GM13977 (cell line): ENCODE measurements at places on chromosomes 6 and 20.

- DNase-seq = peak; percentile 72
Observed at GRCh38 chr6:42452171-42453030, 675 bp upstream of the TRERF1 start.

DNA sequence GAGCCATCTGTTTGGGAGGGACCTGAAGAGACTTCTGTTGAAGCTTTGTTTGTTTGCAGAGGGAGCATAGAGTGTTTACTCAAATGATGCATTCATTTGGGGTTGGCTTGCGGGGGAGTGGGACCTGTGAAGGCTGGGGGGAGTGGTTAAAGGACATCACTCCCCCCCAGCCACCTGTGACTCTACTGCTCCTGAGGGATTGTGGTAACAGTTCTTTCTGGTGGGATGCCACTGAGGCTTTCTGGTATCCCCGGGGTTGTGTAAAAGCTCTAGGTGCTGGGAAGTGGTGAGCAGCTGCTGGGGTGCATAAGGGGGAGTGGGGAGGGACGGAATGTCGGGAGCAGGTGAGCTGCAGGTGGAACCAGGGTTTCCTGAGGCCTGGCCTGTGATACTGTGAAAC is 239.2 kb upstream of the QKI start:
- DNase-seq = no peak

DNA sequence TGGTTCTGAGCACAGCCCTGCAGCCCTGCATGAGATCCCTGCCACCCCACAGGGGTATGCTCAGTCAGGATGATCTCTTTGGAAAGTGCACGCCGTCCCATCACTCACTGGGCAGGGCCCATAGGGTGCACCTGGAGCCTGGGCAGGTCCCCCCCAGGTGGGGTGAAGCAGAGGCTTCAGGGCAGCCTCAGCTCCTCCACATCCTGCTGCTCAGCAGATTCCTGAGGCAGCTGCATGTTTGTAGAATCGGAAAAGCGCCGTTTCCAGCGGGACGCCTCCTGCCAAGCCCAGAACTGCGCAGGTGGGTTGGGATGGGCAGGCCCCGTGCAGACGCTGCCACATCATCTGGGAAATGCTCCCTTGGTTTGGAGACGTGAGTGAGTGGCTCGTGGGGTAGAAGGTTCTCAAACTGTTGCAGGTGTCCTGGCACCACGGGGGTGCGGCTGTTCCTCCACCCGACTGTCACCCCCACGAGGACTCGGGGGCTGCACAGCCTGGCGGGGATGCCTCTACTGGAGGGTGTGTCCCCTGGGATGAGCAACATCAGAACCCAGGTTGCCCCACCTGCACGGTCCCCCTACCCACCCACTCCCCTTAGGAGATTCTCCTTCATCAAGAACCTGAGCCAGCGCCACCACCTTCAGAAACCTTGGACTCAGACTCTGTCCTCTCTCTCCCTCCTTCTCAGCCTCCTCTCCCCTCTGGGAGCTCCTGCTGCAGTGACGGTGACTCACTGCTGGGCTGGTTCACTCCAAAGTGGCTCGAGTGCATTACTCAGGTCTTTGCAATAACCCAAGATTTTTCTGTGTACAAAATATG is 334.1 kb downstream of the TAF4 start:
- DNase-seq = no peak

DNA sequence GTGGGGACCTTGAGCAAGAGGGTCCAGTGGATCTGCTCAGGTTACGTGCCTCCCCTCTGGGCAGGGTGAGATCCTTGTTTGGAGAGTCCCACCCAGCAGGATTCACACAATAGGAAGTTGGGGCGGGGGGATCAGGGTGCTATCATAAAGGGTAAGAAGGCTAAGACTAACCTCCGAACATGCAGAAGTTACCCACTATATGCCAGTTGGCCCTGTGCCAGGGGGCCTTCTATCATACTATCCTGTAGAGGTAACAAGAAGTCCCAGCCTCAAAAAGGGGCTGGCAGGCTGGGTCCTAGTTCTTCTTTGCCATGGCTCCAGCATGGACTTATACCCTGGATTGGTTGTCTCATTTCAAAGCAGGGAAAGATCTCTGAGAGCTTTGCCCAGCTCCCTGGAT is 94.1 kb downstream of the CDH26 start:
- no peak for DNase-seq

DNA sequence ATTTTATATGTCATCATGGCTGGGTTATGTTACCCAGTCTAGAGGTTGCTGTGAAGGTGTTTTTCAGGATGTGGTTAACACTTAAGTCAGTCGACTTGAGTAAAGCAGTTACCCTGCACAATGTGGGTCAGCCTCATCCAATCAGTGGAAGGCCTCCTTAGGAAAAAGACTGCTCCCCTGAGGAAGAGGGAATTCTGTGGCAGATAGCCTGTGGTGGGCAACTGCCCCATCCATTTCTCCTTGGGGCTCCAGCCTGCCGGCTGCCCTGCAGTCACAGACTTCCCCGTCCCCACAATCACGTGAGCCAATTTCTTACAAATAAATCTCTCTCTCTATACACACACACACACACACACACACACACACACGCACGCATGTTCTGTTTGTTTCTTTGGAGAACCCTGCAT is 34.5 kb upstream of the MPC1 start:
- DNase-seq = no peak

- DNase-seq = peak; percentile 47
Observed at GRCh38 chr6:45923831-45924391, 91.7 kb downstream of the CLIC5 start.

DNA sequence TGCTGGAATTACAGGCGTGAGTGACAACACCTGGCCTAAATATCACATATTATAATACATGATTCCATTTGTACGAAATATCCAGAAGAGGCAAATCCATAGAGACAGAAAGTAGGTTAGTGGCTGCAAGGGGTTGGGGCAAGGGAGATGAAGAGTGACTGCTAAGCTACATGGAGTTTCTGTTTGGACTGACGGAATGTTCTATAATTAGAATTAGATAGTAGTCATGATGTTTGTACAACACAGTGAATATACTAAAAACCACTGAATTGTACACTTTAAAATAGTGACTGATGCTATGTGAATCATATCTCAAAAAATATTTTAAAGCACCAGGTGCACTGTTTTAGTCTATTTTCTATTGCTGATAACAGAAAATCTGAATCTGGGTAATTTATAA is 3.7 kb upstream of the HEBP2 start:
- no peak for DNase-seq

DNA sequence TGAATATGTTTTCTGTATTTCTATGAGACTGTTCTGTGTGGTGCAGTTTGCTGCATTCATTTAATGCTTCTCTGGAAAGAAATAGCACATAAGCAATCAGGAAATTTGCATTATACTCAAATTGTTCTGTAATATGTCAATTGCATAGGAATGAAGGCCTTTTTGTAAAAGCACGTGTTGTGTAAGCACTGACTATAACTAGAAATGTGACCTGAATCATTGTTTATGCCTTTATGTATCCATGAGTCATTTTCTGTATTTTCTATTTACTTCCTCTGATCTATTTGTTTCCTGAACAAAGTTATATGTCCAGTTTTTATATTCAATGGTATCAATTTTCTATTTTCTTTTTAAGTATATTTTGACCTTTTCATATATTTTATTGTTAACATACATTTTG is 1455.3 kb downstream of the GRIK2 start:
- no peak for DNase-seq

- DNase-seq = peak; percentile 32
Observed at GRCh38 chr6:149965194-149966020, 1.7 kb downstream of the ULBP1 start.

DNA sequence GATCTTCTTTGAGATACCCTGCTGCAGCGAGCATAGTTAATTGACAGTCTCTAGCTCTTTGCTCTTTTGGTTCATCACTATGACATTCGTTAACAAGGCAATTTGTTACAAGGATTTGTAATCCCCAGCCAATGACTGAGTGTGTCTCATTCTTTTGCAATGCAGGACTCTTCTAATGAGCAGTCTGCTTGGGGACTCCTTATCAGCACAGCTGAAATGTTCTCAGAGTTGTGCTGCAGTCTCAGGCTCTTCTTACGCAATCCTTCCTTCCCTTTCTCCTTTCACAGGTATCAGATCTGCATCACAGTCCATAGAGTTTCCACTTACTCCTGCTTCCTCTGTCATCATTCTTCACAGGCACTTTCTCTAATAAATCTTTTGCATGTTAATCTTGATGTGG is 161.2 kb upstream of the OGFRL1 start:
- DNase-seq = no peak

DNA sequence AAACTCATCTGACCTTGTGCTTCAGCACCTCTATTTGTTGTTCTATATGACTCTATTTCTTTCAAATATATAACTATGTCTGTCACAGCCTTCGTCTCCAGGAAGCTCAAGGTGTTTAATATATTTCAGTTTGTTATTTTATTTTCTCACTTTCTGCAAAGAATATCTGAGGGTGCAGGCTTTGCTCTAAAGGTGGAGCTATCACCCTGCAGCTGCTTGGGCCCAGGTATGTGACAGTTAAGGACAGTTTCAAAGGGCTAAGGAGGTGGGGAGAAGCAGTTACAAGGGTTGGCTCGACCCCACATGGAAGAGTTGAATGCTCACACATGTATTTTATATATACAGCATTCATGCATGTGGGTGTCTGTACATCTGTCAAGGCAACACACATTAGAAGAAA is 405.6 kb downstream of the BTBD9 start:
- no peak for DNase-seq

- DNase-seq = no peak
Observed at GRCh38 chr6:116376149-116376548, 5.4 kb downstream of the DSE start.

GRCh38 chr20:38293491-38294065 is 10.4 kb upstream of the BPI start:
- DNase-seq = no peak

DNA sequence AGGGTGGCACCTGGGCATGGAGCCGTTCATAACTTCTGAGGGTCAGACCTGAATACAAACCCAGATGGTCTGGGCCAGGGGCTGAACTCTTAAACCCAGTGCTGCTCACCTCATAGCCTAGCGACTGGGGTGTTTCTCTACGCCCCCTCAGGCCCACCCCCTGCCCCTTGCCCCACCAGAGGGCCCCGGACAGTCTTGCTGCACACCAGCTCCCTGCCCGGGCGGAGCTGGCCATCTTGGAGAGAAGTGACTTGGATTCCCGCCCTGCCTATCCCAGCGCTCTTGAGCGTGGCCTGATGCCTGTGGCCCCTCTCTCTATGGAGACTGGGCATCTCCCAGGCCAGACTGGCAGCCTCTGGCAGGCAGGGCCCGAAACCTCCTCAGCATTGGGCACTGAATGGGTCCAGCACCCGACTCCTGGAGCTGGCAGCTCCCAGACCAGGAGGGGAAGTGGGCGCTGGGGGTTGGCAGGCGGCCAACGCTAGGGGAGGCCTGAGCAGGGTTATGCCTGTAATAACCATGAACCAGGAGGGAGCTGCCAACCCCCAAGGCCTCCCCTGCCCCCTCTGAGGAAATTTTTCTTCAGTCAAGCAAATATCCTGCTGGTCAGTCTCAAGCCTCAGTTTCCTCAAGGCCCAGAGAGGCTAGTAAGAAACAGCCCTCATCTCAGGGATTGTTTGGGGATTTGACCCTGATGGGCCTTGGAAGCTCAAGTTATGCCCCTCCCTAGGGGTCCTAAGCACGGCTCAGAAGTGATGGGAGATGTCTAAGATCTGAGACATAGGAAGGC is 169.5 kb downstream of the VEGFA start:
- no peak for DNase-seq

- no peak for DNase-seq
Observed at GRCh38 chr20:4635342-4635741, 86.4 kb upstream of the PRND start.

DNA sequence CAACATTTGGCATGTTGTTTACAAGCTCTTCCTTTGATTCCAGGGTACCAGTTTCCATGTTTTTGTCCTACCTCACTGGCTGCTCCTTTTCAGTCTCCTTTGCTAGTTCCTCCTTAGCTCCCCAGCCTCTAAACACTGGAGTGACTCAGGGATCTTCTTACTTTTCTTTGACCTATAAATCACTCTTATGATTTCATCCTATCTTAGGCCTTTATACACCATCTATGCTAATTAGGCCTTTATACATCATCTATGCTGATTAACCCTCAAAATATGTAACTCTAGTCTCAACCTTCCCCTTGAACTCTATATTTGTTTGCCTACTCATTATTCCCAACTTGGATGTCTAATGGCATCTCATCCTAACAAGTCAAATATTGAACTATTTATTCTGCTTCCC is 9.5 kb downstream of the TMEM30A start:
- DNase-seq = no peak

GRCh38 chr6:170221052-170221752 is 69.7 kb downstream of the DLL1 start:
- DNase-seq = no peak

DNA sequence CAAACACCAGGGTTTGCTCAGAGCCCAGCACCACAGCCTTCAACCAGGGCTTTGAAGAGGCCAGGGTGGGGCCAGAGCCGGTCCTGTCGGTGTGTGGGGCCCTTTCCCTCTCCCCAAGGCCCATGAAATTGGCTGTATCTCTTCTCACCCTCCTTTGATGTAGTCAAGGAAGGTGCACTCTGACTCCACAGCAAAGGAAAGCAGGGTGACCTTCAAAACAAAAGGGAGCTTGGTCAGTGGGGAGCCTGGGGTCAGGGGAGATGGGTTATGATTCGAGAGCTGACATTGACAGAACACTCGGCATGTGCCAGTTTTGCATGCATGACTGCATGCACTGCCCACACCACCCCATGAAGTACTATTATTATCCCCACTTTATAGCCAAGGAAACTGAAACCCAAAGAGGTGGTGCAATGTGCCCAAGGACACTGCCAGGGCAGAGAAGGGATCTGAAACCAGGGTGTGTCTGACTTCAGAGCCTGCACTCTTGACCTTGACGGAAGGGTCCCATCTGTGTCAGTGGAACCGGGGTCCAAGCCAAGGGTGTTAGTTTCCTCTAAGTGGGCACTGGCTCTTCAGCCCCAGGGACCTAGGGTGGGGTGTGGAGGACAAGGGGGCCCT is 55.4 kb downstream of the RAB44 start:
- no peak for DNase-seq

GRCh38 chr6:3019065-3019464 is 19.4 kb downstream of the NQO2 start:
- DNase-seq = no peak

DNA sequence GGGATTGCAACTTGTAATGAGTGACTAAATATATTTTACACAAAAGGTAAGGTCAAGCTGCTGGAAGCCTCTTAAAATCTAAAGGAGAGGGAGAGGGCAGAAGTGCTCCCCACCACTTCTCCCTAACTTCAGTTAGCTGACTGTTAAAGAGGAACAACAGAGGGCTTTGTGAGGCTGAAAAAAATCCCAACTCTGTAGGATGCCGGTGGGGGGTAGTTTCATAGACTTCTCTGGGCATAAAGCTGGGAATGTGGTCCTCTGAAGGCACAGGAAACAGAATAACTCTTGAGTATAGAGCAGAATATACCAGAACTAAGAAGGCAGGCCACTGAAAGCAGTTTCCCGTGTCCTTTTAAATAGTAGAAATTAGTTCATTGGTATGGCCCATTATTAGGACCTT is 71.6 kb downstream of the KIF6 start:
- DNase-seq = no peak

GRCh38 chr6:138285800-138286199 is 67.5 kb upstream of the PBOV1 start:
- DNase-seq = no peak
